ENCODE measurements at places on chromosomes 1 and 21.

- DNase-seq: no peak
Observed at GRCh38 chr1:226302731-226303130, 6.2 kb downstream of the LIN9 start.

GRCh38 chr1:184329962-184330868 lies 56.6 kb upstream of the C1orf21 start:
- no peak for DNase-seq

DNA sequence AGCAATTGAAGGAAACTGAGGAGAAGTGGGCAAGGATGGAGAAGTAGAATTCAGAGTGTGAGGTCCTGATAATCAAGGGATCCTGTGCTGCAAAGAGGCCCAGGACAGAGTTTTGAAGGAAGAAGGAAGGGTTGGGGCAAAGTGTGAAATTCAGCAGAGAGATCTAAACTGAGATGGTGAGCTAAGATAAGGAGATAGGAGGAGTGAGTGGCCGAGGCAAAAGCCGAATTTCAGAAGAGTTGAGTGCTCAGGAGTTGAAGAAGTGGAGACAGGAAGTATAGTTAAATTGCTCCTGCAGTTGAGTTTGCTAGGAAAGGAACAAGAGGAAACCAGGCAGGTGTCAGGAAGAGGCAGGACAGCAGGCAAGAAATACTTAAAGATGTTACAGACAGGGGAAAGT lies 16.4 kb upstream of the MAPKAPK2 start:
- DNase-seq: no peak

DNA sequence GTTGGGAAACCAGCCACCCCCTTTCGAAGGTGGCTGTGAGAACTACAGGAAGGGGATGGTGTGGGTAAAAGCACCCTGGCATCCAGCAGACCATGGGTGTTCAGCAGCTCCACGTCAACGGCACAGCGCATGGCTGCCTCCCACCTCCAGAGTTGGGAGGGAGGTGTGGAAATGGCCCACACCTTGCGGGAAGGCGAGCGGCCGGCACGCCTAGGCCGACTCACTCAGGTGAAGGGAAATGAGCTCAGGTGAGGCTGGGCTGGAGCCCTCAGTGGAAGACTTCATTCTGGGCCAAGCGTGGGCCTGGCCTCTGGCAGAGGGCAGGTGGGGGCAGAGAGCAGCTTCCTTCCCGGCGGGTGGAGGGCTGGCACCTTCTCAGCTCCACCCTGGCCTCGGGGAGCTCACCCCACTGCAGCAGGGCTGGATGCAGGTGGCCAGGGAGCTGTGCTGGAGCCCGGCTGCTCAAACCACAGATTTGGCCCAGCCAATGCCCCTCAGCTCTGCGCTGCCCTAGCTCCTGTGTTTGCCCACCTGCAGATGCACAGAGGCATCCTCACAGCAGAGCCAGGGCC lies 24.8 kb upstream of the ALDH4A1 start:
- DNase-seq: no peak

DNA sequence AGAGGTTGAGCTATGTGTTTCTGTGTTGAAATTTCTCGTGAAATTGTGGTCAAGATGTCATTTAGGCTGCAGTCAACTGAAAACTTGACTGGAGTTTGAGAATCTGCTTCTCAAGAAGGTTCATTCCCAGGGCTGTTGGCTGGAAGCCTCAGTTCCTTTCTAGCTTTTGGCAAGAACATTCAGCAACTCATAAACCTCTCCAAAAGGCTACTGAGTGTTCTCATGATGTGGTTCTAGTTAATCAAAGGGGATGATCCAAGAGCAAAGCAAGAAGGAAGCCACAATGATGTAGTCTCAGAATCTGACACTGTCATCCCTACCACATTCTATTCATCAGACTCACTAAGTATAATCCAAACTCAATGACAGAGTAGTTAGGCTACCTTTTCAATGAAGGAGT lies 66.6 kb downstream of the SPATA6 start:
- DNase-seq: no peak

DNA sequence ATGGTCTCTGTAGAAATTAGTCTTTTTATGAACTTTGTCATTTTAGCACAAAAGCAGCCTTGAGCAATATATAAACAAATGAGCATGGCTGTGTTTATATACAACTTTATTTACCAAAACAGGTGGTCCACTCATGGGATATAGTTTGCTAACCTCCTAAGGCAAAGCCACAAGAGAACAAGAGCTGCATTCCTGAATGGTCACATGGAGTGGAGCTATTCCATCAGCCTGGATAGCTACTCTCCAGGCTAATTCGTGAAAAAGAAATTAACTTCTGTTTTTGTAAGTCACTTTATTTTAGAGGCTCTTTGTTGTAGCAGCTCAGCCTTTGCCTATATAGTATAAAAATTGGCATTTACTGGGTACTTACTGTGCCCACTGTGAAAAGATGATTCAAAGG lies 163.3 kb upstream of the FAM78B start:
- no peak for DNase-seq

GRCh38 chr1:50982611-50983010 lies 12.6 kb downstream of the CDKN2C start:
- no peak for DNase-seq

GRCh38 chr1:82991569-82991968 lies 1007.4 kb downstream of the TTLL7 start:
- DNase-seq: no peak

GRCh38 chr21:41875086-41875485 lies 4.1 kb downstream of the PRDM15 start:
- DNase-seq: no peak

DNA sequence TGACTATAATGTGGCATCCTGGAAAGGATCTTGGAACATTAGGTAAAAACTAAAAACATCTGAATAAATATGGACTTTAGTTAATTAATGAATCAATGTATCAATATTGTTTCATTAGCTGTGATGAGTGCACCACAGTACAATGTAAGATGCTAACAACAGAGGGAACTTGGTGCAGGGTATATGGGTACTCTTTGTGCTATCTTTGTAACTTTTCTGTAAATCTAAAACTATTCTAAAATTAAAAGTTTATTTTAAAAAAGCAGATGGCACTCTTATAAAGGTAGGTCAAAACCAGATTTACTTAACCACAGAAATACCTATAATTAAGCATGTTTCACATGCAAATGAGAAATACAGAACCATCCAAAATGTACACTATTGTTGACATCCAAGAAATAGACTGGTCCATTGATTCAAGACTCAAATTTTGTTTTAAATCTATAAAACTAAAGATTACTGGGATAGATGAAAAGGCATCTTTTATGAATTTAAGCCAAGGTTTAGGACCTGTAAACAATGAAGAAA lies 38.4 kb downstream of the ACBD3 start:
- no peak for DNase-seq

- no peak for DNase-seq
Observed at GRCh38 chr1:66648901-66649595, 103.2 kb upstream of the DYNLT5 start.

DNA sequence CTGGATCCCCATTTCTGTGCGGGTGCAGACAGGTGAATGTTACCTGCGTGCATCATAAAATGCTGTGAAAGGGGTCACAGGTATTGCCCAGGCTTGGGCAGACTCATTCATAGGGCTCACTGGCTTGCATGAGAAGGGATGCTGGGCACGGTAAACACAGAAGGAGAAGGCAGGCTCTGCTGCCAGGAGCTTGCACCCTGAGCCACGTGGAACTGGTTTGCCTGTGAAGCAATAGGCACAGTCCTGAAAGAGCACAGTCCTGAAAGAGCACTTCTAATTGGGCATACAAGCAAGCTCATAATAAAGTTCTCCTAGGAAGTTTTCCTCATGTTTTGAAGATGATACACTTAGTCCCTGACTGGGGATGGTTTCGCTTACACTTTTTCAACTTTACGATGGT lies 40.9 kb downstream of the GALNT2 start:
- DNase-seq: no peak

- no peak for DNase-seq
Observed at GRCh38 chr1:10816233-10816632, 19.8 kb upstream of the CASZ1 start.

GRCh38 chr21:25115021-25115420 lies 492.3 kb downstream of the MRPL39 start:
- DNase-seq: no peak

- DNase-seq: no peak
Observed at GRCh38 chr1:229410692-229411433, 23.0 kb downstream of the ACTA1 start.

- DNase-seq: no peak
Observed at GRCh38 chr1:47569681-47570470, 132.0 kb downstream of the FOXD2 start.

- no peak for DNase-seq
Observed at GRCh38 chr21:25491267-25491666, 116.0 kb downstream of the MRPL39 start.

- DNase-seq: no peak
Observed at GRCh38 chr1:202586018-202586821, 124.0 kb downstream of the SYT2 start.

DNA sequence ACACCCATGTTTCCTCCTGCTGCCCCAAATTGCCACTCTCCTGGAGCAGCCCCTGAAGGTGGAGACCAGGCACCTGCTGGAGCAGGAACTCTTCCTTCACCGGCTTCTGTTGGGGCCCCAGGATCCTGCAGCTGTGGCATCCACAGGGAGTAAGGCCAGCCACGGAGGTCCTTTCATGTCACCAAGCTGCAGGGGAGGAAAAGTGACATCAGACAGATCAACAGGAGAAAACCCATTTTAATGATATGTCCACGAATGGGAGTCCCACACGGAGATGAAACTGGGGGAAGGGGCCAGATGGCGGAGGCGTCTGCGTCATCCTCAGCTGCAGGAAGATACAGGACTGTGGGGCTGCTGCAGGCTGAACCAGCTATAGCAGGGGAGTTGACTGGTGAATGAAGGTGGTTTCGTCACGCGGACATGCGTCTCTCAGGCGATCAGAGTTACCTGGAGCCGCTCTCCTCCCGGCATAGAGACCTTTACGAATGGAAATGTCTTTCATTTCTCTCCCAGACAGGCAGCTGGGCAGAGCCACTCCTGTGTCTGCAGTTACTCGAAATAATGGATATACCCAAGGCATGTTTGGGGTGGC lies 9.9 kb downstream of the TP73 start:
- no peak for DNase-seq

GRCh38 chr1:59432531-59433439 lies 135.9 kb downstream of the FGGY start:
- DNase-seq: no peak

GRCh38 chr1:21090463-21090862 lies 86.2 kb downstream of the EIF4G3 start:
- DNase-seq: no peak

- no peak for DNase-seq
Observed at GRCh38 chr21:45283611-45284455, 3.9 kb downstream of the POFUT2 start.

DNA sequence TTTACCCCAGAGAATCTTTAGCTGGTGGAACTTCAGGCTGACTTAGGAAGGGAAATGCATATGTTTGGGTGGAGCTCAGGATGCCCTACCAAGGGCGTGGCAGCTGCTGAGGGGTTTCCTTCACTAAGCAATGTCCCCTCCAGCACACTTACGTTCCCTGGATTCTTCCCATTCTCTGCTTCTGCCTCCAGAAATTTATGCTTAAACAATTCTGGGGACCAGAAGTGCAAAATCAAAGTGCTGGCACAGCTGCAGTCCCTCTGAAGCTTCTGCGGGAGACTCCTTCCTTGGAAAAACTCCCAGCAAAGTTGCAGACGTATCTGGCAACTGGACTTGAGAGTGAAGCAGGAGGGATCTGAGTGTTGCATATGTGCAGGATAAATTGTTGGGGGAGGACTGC lies 402.8 kb downstream of the PCP4 start:
- no peak for DNase-seq

DNA sequence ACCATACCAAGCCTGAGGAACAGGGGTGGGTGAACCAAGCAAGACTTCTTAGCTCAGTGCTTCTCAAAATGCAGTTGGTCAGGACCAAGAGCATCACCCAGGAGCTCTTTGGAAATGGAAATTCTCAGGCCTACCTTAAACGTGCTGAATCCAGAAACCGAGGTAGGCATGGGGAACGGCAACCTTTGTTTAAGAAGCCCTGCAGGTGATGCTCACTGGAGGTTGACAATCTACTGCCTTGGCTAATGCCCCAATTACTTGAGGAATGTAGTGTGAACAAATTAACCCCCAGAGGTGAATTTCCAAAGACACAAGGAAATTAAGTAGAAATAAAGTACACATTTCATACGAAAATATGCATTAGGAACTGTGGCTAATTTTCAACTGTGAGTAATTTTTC lies 5.3 kb downstream of the PTPN14 start:
- no peak for DNase-seq

DNA sequence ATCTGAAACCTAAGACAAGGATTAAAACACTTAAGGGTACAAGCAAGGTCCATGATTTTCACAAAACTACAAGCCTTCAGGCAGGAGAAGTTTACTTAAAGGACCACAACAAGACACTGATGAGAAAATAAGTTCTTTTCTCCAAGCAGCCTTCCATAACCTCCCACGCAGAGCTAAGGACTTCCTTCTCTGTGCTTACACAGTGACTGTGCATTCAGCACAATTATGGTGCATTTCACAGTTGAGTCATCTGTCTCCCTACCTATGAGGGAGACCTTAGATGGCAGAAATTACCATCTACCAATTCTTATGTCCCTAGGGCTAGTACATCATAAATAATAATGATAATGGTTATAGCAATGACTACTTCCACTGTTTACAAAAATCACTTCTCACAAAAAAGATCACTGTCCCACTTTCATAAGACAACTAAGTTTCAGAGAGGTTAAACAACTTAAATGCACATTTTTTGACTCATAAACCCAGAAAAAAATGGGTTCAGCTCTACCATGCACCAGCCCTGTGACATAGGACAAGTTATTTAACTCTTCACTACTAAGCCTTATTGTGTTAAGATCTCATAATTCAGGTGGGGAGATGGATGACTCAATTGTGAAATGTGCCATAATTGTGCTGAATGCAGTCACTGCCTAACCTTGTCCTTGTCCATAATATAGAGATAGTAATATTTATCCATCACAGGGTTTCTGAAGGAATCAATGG lies 45.3 kb downstream of the TARBP1 start:
- DNase-seq: no peak

DNA sequence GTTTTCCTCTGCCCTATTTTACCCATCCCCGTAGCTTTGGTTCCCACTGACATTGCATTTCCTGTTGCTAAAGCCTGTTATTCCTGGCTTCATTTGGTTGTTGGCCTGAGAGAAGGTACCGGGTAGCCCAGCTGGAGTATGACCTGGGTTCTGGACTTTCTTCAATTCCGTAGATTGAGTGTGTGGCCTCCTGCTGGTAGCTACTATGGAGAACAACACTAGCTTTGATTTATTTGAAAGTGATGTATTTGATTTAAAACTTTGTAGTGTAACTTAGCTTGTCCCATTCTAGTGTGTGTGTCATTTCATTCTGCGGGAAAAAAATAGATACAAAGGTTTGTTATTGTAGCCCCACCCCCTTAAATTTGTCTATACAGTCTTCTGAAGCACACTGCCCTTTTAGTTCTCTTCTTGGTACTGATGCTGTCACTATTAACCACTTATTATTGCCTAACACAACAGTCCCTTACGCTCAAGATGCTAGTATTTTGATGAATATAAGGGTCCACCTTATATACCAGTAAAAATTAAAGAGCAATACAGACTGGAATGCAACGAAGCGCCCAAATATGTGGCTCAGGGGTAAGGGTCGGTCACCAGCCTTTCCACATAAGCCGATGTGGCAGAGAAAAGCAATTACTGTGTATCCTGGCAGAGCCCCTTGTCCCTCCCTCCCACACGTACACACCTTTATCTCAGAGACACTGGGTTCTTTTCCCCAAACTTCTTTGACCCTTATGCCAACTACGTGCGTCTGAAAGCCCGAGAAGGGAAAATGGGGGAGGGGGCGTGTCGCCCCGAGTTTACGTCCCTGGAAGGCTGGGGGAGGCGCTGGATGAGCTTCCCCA lies 643 bp upstream of the MOV10 start:
- DNase-seq: no peak
